CD4-positive, alpha-beta memory T cell (primary cell): ENCODE measurements at places on chromosomes 2 and 18. TPM values are rescaled to one million over a fixed set of nuclear protein-coding genes. Genes with fewer than 3 reads are reported as not detected.

The EPHA4 gene
- 29.0 TPM for polyA plus RNA-seq

The HK2 gene
- polyA plus RNA-seq, result 4.9 TPM

The NPPC gene
- polyA plus RNA-seq, result not detected

The EMX1 gene
- not detected for polyA plus RNA-seq

The CFC1 gene
- polyA plus RNA-seq, result not detected

The TXNDC9 gene
- 56.3 TPM for polyA plus RNA-seq

The OSR1 gene
- polyA plus RNA-seq, result not detected

The AOX1 gene
- polyA plus RNA-seq, result not detected

The MAPK4 gene
- not detected for polyA plus RNA-seq

The OBSL1 gene
- not detected for polyA plus RNA-seq

The MSTN gene
- not detected for polyA plus RNA-seq

The SNORC gene
- 0.14 TPM for polyA plus RNA-seq

The DYSF gene
- polyA plus RNA-seq, result not detected

The CELF4 gene
- 0.23 TPM for polyA plus RNA-seq

The CDC42EP3 gene
- 59.3 TPM for polyA plus RNA-seq

The CNDP1 gene
- polyA plus RNA-seq, result not detected

The PAX3 gene
- polyA plus RNA-seq, result not detected

The HRH4 gene
- 2.2 TPM for polyA plus RNA-seq
